ENCODE measurements at places on chromosomes 3 and 15.

GRCh38 chr15:96320703-96321638 lies 9.5 kb upstream of the NR2F2 start:
- no peak for DNase-seq

DNA sequence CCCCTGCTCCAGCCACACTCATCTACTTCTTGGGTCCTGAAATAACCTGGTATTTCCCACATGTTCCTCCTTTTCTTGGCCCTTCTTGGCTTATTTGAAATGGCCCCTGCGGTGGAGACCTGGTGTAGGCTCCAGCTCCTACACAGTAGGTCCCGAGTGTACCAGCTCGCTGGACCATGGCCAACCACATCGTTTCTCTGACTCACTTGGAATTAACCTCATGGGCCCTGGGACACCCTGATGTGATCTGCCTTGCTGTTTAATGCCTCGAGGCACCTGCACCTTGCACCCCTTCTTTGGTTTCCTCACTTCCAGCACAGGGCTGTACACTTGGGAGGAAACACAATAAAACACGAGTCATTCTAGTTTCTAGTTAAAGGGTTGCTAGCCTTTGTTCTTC lies 60.3 kb downstream of the FEM1B start:
- no peak for DNase-seq

DNA sequence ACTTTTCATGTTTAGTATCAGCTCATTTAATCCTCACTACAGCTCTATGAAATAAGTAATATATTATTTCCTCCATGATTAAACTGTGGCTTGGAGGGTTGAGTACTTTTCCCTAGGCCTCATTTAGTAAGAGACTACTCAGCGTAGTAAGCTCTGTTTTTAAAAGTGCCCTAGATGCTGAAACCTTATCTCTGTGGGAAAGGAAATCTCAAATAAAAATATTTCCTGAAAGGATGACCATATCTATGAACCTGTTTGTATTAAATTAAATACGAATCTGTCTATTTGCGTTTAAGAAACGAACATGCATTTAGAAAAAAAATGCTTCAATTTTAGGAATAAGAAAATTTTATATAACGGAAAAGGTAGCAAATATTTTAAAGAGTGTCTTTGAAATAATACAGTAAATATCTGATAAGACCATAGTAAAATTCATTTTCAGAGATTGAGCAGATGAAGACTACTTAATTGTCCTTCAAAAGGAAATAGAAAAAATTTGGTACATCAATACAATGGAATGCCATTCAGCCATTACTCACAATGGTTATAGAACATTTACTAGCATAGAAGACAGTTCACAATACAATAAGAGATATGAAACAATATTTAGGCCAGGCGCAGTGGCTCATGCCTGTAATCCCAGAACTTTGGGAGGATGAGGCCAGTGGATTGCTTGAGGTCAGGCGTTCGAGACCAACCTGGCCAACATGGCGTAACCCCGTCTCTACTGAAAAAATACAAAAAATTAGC lies 56.2 kb downstream of the ATG7 start:
- DNase-seq = no peak

DNA sequence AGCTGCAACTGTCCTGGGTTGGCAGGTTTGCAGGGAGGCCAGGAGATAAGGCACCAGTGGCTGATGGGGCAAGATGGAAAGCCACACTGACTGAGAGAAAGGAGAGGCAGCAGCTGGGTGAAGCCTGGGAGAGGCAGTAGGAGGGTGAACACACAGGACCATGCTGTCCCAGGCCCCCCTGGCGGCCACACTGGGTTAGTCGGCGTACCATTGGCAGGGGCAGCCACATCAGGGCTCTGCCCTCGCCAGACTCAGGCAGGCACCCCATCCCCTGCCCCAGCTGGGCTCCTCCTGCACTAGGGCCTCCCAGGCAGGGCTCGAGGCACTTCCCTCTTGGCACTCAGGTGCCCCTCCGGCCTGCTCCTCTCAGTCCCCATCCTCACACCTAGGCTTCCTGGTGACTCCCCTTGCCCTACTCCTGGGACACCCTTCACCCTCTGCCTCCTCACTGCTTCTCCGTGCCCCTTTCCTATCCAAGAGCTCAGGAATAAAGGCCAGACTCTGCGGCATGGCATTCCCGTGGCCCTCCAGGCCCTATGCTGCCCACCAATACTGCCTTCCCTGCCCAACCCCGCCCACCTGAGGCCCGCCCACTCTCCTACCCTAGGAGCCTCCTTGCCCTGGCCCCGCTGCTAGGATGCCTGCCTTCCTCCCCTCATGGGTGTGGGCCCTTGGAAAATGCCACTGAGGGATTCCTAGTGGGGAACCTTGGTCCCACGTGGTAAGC lies 28.7 kb upstream of the DUSP7 start:
- no peak for DNase-seq

DNA sequence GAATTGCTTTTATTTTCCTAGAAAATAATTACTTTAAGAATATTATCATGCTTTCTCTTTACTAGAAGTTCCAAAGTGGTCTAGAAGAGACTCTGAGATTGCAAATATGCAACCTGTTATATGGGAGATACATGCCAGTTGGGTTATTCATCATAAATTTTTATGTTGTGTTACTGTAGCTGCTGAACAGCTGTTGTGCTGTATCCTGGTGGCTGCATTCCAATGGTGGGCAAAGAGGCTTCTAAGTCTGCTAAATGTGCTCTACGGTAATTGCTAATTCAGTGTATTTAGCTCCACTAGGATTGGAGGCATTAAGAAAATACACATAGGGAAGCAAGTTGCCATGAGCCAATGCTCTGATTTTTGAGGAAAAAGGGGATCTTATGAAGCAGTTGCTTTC lies 409.0 kb downstream of the TUSC7 start:
- DNase-seq = no peak

GRCh38 chr15:77547801-77548588 lies 84.7 kb downstream of the LINGO1 start:
- no peak for DNase-seq

DNA sequence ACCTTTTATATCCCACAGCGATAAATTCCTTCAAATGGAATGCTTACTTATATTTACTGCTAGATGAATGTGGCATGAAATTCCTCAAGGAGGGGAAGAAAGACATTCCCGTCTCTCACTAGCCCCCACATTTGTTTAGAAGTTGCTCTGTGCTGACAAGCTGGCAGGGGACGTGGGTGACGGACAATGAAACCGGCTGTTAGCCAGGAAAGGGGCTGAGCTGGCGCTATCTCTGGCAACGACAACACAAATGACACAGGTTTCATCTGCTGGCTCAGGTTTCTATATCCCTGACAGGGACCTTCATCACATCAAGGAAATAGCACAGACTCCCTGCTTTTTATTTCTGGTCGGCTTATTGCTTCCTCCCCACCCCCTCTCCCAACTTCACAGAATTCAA lies 15.8 kb downstream of the RUVBL1 start:
- no peak for DNase-seq

GRCh38 chr3:53114412-53115074 lies 15.7 kb downstream of the RFT1 start:
- no peak for DNase-seq

DNA sequence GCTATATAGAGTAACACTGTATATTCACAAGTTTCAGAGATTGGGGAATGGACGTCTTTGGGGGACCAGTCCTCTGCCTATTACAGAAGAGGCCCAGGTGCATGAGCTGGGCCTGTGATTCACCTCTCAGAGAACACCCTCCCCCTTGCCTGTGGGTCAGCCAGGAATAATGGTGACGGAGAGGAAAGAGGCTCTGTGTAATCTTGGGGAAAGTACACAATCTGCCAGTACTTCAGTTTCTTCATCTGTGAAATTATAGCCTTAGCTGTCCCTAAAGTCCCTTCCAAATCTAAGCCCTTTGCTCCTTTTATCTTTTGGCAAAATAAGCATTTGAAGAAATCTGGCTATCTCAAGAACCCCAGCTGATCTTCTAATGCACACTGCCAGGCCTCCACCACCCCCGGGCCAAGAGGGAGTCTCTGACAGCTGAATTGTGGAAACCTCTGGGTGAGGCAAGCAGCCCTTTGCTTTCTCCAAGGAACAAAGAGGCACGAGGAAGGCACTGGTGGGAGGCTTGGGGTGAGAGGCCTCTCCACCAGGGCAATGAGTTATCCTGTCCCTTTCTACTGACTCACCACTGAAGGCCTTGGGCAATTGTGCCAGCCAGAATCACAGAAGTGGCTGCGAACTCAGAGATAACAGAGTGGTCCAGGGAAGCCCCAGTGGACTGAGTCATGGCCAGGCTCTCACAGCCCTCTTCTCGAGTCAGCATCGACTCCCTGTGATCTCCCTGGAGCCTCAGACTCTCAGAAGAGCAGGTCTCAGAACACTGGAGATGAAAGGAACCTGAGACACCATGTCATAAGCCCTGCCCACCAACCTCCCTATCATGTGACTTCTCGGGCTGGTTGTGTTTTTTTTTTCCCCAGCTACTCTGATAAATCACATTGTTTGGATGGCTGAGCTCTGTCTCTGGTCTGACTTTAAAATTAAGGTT lies 31.8 kb downstream of the CCNL1 start:
- DNase-seq = peak; percentile 79

GRCh38 chr3:71578054-71578751 lies 5.3 kb downstream of the FOXP1 start:
- DNase-seq = no peak

DNA sequence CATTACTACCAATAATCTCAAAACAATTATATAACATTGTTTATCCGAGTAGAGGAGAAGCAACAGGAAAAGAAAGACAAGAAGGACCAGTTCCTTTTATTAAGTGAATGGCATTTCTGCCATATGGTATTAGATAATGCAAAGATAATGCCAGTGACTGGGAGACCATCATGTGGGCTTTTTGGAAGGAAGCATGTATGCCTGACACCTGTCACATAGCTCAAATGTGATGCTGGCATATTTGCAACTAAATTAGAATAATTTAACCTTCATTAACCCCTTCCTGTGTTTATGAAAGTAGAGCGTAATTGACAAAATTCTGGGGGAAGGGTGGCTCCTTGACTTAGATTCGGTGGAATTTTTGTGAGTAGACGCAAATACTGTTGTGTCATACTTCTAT lies 733.0 kb downstream of the TUSC7 start:
- DNase-seq = no peak

DNA sequence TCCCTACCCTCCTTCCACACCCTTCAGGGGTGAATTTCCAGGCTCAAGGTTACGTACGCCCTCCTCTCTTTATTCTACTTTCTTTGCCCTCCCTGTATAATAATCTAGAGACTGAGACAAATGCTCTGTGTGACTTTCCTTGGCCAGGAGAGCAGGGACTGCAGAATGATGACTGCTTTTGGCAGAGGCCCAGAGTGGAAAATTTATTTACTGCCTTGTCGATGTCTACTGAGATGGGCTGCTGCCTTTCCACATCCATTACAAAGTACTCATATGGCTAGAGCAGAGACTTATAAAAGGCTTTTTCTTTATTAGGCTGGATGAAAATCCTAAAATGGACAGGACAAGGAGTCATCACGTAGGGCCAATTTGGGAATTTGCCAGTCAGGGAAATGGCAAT lies 576.2 kb downstream of the TUSC7 start:
- DNase-seq = no peak

GRCh38 chr15:81575436-81576123 lies 201.6 kb upstream of the TMC3 start:
- no peak for DNase-seq

GRCh38 chr3:85433319-85433718 lies 474.5 kb downstream of the CADM2 start:
- DNase-seq = no peak

DNA sequence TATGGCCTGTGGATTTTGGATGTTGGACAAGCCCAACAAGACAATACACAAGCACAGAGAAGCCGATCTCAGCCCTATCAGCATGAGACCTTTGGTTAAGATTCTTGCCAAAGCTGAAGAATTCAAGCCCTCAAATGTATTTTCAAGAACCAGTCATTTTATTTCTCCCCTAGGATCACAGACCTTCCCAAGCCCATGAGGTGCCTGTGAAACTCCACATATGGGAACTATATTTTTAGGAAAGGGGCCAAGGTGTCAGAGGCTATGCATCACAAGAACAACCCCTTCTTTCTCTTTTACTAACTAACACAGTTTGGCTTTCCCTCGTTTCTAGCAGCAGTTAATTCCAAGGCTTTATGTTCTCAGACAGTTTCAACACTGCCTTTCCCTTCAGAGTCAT lies 364.5 kb downstream of the MAGI1 start:
- DNase-seq = no peak

DNA sequence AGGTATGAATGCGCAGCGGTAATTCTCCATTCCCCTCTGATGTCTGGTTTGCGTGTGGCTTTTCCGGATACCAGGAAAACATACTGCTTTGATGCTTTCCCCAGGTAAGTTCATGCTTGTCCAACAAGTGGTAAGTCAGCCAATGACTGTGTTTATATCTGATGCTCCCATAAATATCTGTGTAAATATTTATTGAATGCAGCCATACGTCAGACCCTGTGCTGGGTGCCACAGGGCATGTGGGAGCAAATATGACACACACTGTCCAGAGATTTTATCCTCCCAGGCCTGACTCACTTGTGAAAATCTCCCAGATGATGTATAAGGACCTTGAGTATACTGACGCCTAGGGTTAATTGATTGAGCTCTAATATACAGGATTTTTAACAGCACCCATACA lies 29.6 kb upstream of the CEMIP start:
- no peak for DNase-seq

DNA sequence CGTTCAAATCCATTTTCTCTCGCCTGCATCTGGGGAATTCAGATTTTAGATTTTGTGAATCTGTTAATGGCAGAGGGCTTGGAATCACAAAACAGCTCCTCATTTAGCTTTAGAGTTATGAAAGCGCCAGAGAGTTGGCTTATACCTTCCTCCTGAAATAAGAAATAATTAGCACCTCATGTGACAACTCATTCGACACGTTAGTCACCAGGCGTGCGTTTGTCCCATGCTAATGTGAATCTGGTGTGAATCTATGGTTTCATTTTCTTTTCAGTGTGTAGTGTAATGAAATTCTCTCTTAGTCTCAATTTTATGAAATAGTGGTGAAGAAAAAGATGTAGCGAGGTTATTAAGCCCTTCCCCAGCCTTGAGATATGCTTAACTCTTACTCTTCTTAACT lies 89.4 kb downstream of the EDEM1 start:
- DNase-seq = no peak

- DNase-seq = no peak
These were observed 73.0 kb upstream of the FRMD4B start for GRCh38 chr3:69458803-69459365.

GRCh38 chr3:27349832-27350231 lies 19.4 kb downstream of the NEK10 start:
- no peak for DNase-seq

- no peak for DNase-seq
These were observed 46.8 kb downstream of the MGLL start for GRCh38 chr3:127775398-127776109.

GRCh38 chr3:180416111-180416594 lies 185.8 kb upstream of the TTC14 start:
- DNase-seq = no peak
